ENCODE measurements at places on chromosomes 4 and X. TPM values are rescaled to one million over a fixed set of nuclear protein-coding genes. Genes with fewer than 3 reads are reported as not detected.
A peak's percentile ranks its signal among the peaks of the same experiment; 100 is the strongest.

DNA sequence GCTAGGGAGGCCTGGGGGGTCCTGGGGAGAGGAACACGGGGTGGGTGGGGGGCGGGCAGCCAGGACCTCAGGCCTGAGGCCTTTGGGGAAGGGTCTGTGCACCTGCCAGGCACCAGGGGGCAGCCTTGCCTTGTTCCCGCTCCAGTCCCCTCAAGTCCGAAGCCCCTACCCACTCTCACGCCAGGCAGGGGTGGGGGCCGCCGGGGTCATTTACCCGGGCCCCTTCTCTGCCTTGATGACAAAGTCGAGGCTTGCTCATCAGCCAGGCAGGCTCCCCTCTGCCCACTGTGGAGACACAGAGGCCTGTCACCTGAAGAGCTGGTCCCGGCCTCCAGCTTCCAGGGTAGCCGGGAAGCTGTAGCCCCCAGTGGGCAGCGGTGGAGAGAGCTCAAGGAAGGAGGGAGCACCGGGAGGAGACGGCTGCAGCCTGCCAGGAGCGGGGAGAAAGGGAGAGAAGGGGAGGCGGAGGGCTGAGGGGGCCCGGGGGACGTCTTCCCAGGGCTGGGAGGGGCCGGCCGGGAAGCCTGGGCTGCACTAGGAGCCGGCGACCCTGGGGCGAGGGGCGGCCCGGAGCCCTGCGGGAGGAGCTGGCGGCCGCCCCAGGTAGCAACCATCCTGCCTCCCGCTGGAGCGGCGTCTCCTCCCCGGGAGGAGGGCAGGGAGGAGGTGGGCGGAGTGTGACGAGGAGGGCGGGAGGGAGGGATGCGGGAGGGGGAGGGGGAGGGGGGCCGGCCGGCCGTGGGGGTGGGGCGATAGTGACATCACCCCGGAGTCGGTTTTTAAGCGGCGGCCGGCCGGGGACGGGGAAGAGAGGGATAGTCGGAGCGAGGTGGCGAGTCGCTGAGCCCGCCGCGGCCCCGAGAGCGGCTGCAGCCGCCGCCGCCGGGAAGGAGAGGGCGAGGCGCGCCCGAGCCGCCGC lies at the start of gene SLC6A8:
Gene SLC6A8 (plus strand): TSS at position 806 of the 919 bp plus-strand sequence. CDS start 649 bp downstream, outside the sequence.
- peak within 1 kb of the TSS; percentile 92 for H3K27ac ChIP-seq
- H3K36me3 ChIP-seq = peaks cover 4% of the 10 kb centered on the region
- H3K27me3 ChIP-seq = no peaks in the 10 kb centered on the region

The FAT1 gene
- 12.6 TPM for polyA plus RNA-seq

DNA sequence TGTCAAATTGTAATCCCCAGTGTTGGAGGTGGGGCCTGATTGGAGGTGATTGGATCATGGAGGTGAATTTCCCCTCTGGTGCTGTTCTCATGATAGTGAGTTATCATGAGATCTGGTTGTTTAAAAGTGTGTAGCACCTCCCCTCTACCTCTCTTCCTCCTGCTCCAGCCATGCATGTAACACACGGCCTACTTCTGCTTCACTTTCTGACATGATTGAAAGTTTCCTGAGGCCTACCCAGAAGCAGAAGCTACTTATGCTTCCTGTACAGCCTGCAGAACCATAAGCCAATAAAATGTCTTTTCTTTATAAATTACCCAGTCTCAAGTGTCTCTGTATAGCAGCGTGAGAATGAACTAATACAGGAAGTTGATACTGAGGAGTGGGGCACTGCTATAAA lies 61.7 kb upstream of the DDX60 start:
- no peak overlapping the region for H3K4me3 ChIP-seq
- H3K27ac ChIP-seq = no peak overlapping the region
- H3K36me3 ChIP-seq = peaks cover 42% of the 10 kb centered on the region
- DNase-seq = no peak
- no peaks in the 10 kb centered on the region for H3K27me3 ChIP-seq
- no peaks in the 10 kb centered on the region for H3K4me1 ChIP-seq

- no peak overlapping the region for H3K4me3 ChIP-seq
- no peaks in the 10 kb centered on the region for H3K4me1 ChIP-seq
- H3K36me3 ChIP-seq = no peaks in the 10 kb centered on the region
- H3K27me3 ChIP-seq = no peaks in the 10 kb centered on the region
- H3K27ac ChIP-seq = no peak overlapping the region
These were observed 84.6 kb downstream of the RELL1 start for GRCh38 chr4:37601531-37601930.

DNA sequence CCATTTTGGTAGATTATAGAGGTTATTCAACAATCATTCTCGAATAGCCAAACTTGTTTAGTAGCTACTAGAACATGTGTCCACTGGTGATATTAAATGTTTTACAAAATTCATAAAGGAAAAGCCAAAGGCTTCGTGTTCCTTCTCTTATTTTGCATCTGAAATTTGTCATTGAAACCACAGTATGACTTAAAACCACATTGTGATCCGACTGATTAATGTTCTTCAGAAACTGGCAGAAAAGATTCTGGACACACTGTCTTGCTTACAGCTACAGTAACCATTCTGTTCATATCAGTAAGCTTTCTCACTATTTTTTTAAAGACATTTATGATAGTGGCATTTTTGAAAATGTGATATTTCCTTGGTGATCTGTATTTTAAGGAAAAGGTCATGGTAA lies 2.6 kb upstream of the SMARCA1 start:
- H3K4me3 ChIP-seq = no peak overlapping the region
- no peak overlapping the region for H3K27ac ChIP-seq
- DNase-seq = no peak
- H3K27me3 ChIP-seq = no peaks in the 10 kb centered on the region
- H3K36me3 ChIP-seq = no peaks in the 10 kb centered on the region

- H3K27me3 ChIP-seq = no peaks in the 10 kb centered on the region
- H3K36me3 ChIP-seq = no peaks in the 10 kb centered on the region
These were observed 45.9 kb downstream of the WDFY3 start for GRCh38 chr4:84920617-84921016.

The GUCY1A1 gene
- polyA plus RNA-seq = 1.2 TPM

DNA sequence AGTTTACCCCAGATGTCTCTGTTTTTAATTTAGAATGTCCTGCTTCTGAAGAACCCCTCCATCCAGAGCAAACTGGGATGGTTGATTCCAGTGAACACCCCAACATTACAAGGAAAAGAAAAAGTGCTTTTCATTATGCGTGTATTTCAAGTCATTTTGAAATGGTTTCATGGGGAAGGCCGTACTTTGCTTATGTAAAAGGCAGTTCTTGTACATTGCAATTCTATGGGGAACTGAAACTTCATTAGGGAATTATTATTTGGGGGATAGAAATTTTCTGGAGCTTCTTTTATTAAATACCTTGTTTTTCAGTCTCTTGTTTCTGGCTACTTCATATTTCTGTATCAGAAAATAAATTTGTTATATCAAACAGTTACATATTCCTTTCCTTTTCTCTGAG lies 96.9 kb upstream of the ZNF518B start:
- no peak overlapping the region for H3K4me3 ChIP-seq
- H3K27ac ChIP-seq = no peak overlapping the region
- no peaks in the 10 kb centered on the region for H3K36me3 ChIP-seq
- peaks cover 4% of the 10 kb centered on the region for H3K4me1 ChIP-seq
- no peak for DNase-seq

DNA sequence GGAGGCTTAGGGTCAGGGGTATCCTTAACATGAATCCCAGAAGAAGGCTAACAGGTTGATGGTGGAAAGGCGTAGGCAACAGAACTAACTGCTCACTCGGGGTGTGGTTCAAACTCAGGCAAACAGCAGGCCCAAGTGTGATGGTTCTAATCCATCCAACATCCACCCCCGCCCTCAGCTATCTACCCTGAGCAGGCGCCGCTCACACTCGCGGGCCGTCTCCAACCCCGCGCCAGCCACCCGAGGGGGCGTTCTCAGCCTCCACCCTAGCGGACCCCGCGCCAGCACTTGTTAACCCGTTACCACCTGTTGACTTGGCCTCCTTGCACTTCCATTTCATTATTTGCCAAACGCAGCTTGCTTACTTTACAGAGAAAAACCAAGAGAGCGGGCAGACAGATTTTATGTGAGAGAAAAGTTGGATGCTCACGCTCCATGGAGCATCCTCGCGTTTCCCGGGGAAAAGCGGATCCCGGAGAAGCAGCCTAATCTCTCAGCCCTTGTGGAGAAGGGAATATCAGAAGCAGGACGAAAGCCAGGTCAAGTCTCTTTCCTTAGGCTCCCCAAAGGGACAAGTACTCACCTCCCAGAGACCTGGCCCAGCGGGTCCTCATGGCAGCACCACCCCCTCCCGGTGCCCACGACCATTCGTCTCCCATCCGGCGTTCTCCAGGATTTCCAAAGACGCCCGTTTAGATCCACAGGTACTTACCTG lies 773 bp downstream of the SNCA start:
- H3K4me3 ChIP-seq = peak overlapping the region; percentile 62
- H3K27ac ChIP-seq = peak overlapping the region; percentile 72
- H3K4me1 ChIP-seq = peaks cover 24% of the 10 kb centered on the region

- DNase-seq = no peak
- no peak overlapping the region for H3K27ac ChIP-seq
- no peak overlapping the region for H3K4me3 ChIP-seq
- H3K27me3 ChIP-seq = no peaks in the 10 kb centered on the region
- peaks cover 16% of the 10 kb centered on the region for H3K4me1 ChIP-seq
These were observed 51.9 kb downstream of the NAA11 start for GRCh38 chr4:79273915-79274314.

The TFE3 gene
- polyA plus RNA-seq = 32.6 TPM

DNA sequence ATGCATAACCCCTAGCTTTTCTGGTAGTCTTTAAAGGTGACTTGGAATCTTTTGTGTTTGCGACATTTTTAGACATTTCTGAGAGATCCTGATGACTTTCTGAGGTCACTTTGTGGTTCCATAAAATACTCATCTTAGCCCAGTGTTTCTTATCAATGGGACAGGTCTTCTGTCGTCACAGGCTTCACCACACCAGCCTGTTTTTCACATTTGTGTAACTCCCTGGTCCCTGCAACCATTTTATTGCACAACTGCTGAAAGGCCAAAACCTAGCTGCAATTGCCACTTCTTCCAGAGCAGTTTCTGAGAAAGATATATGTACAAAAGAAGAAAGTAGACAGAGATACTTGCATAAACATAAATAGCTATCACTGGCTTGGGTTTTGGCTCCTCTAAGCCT lies 120.9 kb downstream of the IL15 start:
- no peaks in the 10 kb centered on the region for H3K27me3 ChIP-seq
- H3K27ac ChIP-seq = no peak overlapping the region
- H3K4me3 ChIP-seq = no peak overlapping the region

The BEND4 gene
- polyA plus RNA-seq = 0.67 TPM

DNA sequence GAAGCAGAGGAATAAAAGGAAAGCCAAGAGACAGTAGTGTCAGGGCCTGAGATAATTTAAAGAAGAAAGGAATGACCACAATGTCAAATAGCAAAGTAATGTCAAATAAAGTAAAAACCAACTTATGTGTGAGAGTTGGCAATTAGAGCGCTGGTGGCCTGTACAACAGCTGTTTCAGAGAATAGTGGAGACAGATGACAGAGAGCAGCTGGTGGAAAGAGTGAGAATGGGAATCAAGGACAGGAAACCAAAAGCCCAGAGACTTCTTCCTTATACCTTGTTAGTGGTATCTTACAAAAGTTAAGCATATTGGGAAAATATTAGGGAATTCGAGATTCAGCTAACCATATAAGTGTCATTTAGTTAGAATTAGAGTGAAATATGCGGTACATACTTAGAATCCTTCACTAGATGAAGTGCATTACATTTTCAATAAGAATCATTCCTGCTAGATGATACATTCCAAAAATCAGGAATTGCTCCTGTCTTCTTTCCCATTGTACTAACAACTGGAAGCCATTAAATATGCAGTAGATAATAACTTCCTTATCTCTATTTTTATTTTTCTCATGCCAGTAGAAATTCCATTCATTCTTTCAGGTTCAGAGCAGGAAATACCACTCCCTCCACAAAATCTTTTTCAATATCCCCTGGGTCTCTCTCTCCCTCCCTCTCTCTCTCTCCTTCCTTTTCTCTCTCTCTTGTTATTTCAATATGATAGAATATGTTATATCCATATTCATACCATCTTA lies 525.4 kb downstream of the CENPC start:
- H3K4me3 ChIP-seq = no peak overlapping the region
- no peaks in the 10 kb centered on the region for H3K36me3 ChIP-seq
- H3K4me1 ChIP-seq = no peaks in the 10 kb centered on the region

The SEC24B gene
- 9.7 TPM for polyA plus RNA-seq

- no peak for DNase-seq
- no peak overlapping the region for H3K27ac ChIP-seq
- H3K36me3 ChIP-seq = no peaks in the 10 kb centered on the region
These were observed 40.8 kb downstream of the DLG3 start for GRCh38 chrX:70485466-70485865.

GRCh38 chrX:10360116-10360515 lies 203.3 kb downstream of the CLCN4 start:
- peak overlapping the region; percentile 27 for H3K27ac ChIP-seq
- peak; percentile 67 for DNase-seq
- no peaks in the 10 kb centered on the region for H3K4me1 ChIP-seq
- H3K36me3 ChIP-seq = no peaks in the 10 kb centered on the region
- no peak overlapping the region for H3K4me3 ChIP-seq

- H3K27ac ChIP-seq = no peak overlapping the region
- no peaks in the 10 kb centered on the region for H3K36me3 ChIP-seq
- no peak for DNase-seq
- no peaks in the 10 kb centered on the region for H3K4me1 ChIP-seq
- H3K27me3 ChIP-seq = no peaks in the 10 kb centered on the region
These were observed 19.2 kb downstream of the F11 start for GRCh38 chr4:186285147-186285546.

The RCHY1 gene
- 38.8 TPM for polyA plus RNA-seq

The LPAR4 gene
- 0.07 TPM for polyA plus RNA-seq

GRCh38 chrX:12946838-12947544 lies 27.9 kb upstream of the TMSB4X start:
- H3K27me3 ChIP-seq = no peaks in the 10 kb centered on the region
- peaks cover 5% of the 10 kb centered on the region for H3K4me1 ChIP-seq
- H3K4me3 ChIP-seq = no peak overlapping the region
- H3K36me3 ChIP-seq = no peaks in the 10 kb centered on the region

DNA sequence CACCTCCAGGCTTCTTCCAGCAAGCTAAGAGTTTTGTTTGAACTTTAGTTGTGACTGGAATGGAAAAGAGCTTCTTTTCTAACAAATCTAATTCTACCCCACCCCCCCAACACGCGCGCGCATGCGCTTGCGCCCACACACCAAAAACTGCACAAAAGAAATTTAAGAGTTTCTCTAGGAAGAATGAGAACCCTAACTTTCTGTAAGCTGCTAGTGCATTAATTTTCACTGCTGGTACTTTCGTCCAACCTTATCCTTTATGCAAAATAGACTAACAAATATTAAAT lies 9.0 kb upstream of the INTU start:
- DNase-seq = no peak
- no peak overlapping the region for H3K27ac ChIP-seq
- H3K27me3 ChIP-seq = peaks cover 10% of the 10 kb centered on the region
- H3K4me1 ChIP-seq = no peaks in the 10 kb centered on the region
- H3K36me3 ChIP-seq = no peaks in the 10 kb centered on the region

DNA sequence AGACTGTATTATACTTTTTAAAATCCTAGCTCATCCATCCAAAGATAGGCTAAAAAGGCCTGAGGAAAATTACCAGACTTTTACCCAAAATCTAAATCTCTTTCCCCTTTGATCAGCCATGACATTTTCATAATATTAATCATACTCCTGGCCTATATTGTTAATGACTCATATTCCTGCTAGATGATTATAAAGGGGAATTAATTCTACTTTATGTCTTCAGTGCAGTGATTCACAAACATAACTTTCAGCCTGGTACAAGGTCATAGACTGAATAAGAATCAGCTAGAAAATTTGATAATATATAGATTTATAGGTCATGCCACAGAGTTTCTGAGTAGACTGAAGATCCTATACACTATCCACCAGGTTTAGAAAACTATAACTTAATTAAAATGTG lies 1905.4 kb downstream of the C4orf33 start:
- H3K27me3 ChIP-seq = no peaks in the 10 kb centered on the region
- DNase-seq = no peak
- no peaks in the 10 kb centered on the region for H3K4me1 ChIP-seq
- no peak overlapping the region for H3K27ac ChIP-seq
- H3K36me3 ChIP-seq = no peaks in the 10 kb centered on the region
- H3K4me3 ChIP-seq = no peak overlapping the region

The PPBP gene
- polyA plus RNA-seq = 0.38 TPM
